ENCODE measurements at places on chromosomes 4 and X. TPM values are rescaled to one million over a fixed set of nuclear protein-coding genes. Genes with fewer than 3 reads are reported as not detected.

EOLA2 gene
- total RNA-seq, result 34.6 TPM

- no peak overlapping the region for H3K4me3 ChIP-seq
- H3K36me3 ChIP-seq, result peaks cover 38% of the 10 kb centered on the region
- DNase-seq, result no peak
These were observed 86.7 kb downstream of the RFC1 start for GRCh38 chr4:39279416-39279815.

GRCh38 chr4:123356921-123357320, 39.7 kb upstream of the SPRY1 start:
- H3K36me3 ChIP-seq, result no peaks in the 10 kb centered on the region
- H3K27me3 ChIP-seq, result no peaks in the 10 kb centered on the region
- no peak overlapping the region for H3K27ac ChIP-seq
- H3K4me1 ChIP-seq, result peaks cover 12% of the 10 kb centered on the region

DNA sequence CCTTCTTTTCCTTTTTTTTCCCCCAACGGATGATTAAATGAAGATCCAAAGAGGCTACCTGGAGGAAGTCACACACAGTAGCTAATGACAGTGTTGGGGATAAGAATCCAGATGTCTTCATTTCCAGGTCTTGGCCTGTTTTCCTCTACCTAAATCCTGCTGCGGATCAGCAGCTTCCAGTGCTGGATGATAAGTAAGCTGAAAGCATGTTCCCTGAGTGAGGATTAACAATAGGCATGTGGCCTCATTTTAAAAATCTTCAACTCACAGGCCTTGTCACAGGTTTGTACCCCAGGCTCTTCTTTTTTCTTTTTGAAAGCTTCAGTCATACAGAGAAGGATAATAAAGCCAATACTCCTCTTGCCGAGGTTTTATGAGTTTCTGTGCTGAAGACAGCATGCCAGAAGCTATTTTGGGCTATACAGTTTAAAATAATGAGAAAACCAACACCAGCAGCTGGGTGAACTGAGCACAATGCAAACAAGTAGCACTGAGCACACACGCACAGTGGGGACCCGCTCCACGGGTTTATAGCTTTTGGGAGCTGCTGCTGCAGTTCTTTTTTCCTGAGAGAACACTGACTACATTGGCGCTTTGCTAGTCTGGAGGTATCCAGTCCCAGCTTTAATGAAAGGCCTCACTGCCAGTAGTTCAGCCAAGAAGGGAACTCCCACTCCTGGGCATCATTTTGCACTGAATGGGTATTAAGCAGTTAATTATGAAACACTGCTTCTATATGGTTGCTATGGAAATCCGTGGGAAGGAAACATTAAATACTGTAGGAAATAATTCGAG, 184.2 kb upstream of the CTSO start:
- no peaks in the 10 kb centered on the region for H3K4me1 ChIP-seq
- no peaks in the 10 kb centered on the region for H3K27me3 ChIP-seq
- no peak for DNase-seq
- H3K4me3 ChIP-seq, result no peak overlapping the region

- H3K4me1 ChIP-seq, result no peaks in the 10 kb centered on the region
- no peak overlapping the region for H3K27ac ChIP-seq
- H3K36me3 ChIP-seq, result no peaks in the 10 kb centered on the region
- no peak for DNase-seq
These were observed 23.7 kb upstream of the UNC5C start for GRCh38 chr4:95572304-95572991.

GRCh38 chrX:19670321-19670750, 155.0 kb upstream of the MAP3K15 start:
- H3K4me3 ChIP-seq, result no peak overlapping the region
- no peak overlapping the region for H3K27ac ChIP-seq
- DNase-seq, result no peak
- H3K4me1 ChIP-seq, result peaks cover 3% of the 10 kb centered on the region

GRCh38 chr4:155552180-155552579, 114.5 kb upstream of the GUCY1A1 start:
- no peak overlapping the region for H3K4me3 ChIP-seq
- H3K4me1 ChIP-seq, result no peaks in the 10 kb centered on the region
- no peaks in the 10 kb centered on the region for H3K27me3 ChIP-seq
- H3K27ac ChIP-seq, result no peak overlapping the region
- DNase-seq, result no peak
- H3K36me3 ChIP-seq, result no peaks in the 10 kb centered on the region

- no peak overlapping the region for H3K4me3 ChIP-seq
- H3K27ac ChIP-seq, result no peak overlapping the region
- DNase-seq, result no peak
- H3K4me1 ChIP-seq, result peaks cover 4% of the 10 kb centered on the region
- H3K27me3 ChIP-seq, result no peaks in the 10 kb centered on the region
These were observed 68.5 kb upstream of the DDX60 start for GRCh38 chr4:168387091-168387490.

DNA sequence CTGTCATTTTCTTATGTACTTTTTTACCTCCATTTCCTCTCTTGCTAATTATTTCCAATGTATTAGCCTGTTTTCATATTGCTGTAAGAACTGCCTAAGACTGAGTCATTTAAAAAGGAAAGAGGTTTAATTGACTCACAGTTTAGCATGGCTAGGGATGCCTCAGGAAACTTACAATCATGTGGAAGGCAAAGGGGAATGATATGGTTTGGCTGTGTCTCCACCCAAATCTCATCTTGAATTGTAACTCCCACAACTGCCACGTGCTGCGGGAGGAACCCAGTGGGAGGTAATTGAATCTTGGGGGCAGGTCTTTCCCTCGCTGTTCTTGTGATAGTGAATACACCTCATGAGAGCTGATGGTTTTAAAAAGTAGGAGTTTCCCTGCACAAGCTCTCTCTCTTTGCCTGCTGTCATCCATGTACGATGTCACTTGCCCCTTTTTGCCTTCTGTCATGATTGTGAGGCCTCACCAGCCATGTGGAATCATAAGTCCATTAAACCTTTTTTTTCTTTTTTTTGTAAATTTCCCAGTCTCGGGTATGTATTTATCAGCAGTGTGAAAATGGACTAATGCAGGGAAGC, 870.0 kb upstream of the INTU start:
- no peaks in the 10 kb centered on the region for H3K4me1 ChIP-seq
- H3K36me3 ChIP-seq, result no peaks in the 10 kb centered on the region
- no peaks in the 10 kb centered on the region for H3K27me3 ChIP-seq
- DNase-seq, result no peak

GRCh38 chrX:287670-288069, 6.5 kb downstream of the PLCXD1 start:
- H3K4me1 ChIP-seq, result no peaks in the 10 kb centered on the region
- DNase-seq, result no peak
- H3K27me3 ChIP-seq, result no peaks in the 10 kb centered on the region

HS3ST1 gene
- total RNA-seq, result 0.14 TPM

DNA sequence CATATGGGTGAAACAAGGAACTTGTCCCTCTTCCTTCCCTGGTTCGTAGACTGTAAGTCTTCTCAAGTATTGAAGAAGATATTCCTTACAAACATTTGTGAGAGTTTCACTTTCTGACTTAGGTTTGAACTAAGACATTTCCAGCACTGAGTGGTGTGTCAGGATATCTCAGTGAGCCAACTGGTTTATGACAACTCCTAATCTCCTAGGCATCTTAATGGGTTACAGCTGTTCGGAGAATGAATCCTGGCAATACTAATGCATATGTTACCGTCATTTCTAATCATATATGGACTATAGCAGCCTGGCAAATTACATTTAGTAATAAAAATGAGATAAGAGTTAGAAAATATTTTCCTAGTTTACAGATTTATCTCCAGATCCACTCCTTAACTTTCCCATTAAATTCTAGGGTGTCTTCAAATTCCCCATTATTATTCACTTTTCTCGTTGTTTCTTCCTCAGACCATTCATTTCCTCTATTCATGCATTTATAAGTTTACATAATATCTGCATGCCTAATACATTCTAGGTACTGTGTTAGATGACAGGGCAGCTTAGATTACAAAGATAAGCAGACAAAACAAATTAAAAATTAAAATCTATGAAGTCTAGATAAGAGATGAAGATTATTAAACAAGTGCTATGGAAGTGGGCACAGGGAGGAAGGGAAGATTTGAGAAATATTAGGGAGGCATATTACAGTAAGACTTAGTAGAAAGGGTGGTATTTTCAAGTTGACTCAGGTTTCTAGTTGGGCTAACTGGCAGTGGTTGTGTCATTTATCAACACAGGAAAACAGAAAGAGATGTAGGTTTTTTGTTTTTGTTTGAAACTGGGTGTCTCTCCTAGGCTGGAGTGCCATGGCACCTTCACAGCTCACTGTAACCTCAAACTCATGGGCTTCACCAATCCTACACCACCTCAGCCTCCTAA, 173.9 kb downstream of the WDFY3 start:
- H3K4me1 ChIP-seq, result no peaks in the 10 kb centered on the region
- no peaks in the 10 kb centered on the region for H3K27me3 ChIP-seq
- peaks cover 11% of the 10 kb centered on the region for H3K36me3 ChIP-seq
- no peak for DNase-seq
- no peak overlapping the region for H3K27ac ChIP-seq

ALAS2 gene
- not detected for total RNA-seq

CFP gene
- total RNA-seq, result 13.1 TPM

PSAPL1 gene
- total RNA-seq, result not detected

GRCh38 chr4:46196086-46196485, 72.2 kb upstream of the GABRG1 start:
- H3K4me1 ChIP-seq, result no peaks in the 10 kb centered on the region
- no peaks in the 10 kb centered on the region for H3K36me3 ChIP-seq
- H3K27ac ChIP-seq, result no peak overlapping the region

BRS3 gene
- not detected for total RNA-seq

GRCh38 chrX:9677098-9677739, 88.4 kb downstream of the GPR143 start:
- no peak overlapping the region for H3K4me3 ChIP-seq
- no peaks in the 10 kb centered on the region for H3K4me1 ChIP-seq
- no peak for DNase-seq

DNA sequence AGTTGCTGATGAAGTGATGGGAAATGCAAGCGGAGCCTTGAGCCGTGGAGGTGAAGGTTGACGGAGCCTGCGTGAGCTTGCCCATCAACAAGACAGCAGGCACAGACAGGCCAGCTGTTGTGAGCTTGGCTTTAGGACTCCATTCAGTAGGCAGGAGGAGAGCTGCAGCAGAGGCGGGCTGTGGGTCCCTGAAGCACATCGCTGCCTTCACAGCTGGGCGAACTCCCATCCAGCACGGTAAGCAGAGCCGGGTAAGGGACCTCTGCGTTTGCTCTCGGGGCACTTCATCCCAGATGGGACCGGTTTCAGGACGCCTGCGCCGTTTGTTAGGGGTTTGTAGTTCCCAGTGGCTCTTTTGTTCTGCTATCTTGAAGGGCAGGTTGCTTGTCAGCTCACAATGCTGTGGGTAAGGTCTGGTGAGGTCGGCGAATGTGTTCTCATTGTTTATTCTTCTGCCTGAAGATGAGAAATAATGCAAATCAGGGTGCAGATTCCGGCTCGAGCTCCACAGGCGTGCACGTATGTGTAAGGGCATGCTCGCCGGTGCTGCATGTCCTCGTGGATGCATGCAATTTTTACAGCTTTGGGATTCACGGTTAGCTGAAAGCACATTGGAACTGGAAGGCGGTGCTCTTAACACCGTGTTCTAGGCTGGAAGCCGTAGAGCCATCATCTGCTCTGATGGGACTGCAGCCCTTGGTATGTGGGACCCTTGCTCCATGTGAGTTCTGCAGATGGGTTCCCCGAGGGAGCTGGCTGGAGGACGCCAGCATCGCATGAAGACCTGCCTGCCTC, 54.6 kb upstream of the CLDN34 start:
- no peak for DNase-seq
- no peaks in the 10 kb centered on the region for H3K36me3 ChIP-seq
- no peak overlapping the region for H3K27ac ChIP-seq
- no peak overlapping the region for H3K4me3 ChIP-seq

GRCh38 chrX:27251369-27251768, 211.8 kb downstream of the PPP4R3C start:
- no peaks in the 10 kb centered on the region for H3K36me3 ChIP-seq
- no peak overlapping the region for H3K27ac ChIP-seq
- no peak overlapping the region for H3K4me3 ChIP-seq
- DNase-seq, result no peak
- H3K4me1 ChIP-seq, result no peaks in the 10 kb centered on the region

GRCh38 chr4:35106091-35106734, 1138.1 kb downstream of the ARAP2 start:
- no peak for DNase-seq
- no peak overlapping the region for H3K27ac ChIP-seq
- no peak overlapping the region for H3K4me3 ChIP-seq
- H3K4me1 ChIP-seq, result no peaks in the 10 kb centered on the region
- H3K36me3 ChIP-seq, result no peaks in the 10 kb centered on the region

ANKRD50 gene
- total RNA-seq, result 21.1 TPM

CENPVL3 gene
- not detected for total RNA-seq

- H3K4me1 ChIP-seq, result no peaks in the 10 kb centered on the region
- DNase-seq, result no peak
- H3K27ac ChIP-seq, result no peak overlapping the region
- H3K4me3 ChIP-seq, result no peak overlapping the region
- no peaks in the 10 kb centered on the region for H3K27me3 ChIP-seq
- no peaks in the 10 kb centered on the region for H3K36me3 ChIP-seq
These were observed 60.8 kb upstream of the XAGE1B start for GRCh38 chrX:52577464-52578173.

GRCh38 chrX:37302569-37302968, 46.6 kb upstream of the PRRG1 start:
- no peak overlapping the region for H3K4me3 ChIP-seq
- DNase-seq, result no peak
- no peaks in the 10 kb centered on the region for H3K36me3 ChIP-seq
- no peaks in the 10 kb centered on the region for H3K27me3 ChIP-seq

DNA sequence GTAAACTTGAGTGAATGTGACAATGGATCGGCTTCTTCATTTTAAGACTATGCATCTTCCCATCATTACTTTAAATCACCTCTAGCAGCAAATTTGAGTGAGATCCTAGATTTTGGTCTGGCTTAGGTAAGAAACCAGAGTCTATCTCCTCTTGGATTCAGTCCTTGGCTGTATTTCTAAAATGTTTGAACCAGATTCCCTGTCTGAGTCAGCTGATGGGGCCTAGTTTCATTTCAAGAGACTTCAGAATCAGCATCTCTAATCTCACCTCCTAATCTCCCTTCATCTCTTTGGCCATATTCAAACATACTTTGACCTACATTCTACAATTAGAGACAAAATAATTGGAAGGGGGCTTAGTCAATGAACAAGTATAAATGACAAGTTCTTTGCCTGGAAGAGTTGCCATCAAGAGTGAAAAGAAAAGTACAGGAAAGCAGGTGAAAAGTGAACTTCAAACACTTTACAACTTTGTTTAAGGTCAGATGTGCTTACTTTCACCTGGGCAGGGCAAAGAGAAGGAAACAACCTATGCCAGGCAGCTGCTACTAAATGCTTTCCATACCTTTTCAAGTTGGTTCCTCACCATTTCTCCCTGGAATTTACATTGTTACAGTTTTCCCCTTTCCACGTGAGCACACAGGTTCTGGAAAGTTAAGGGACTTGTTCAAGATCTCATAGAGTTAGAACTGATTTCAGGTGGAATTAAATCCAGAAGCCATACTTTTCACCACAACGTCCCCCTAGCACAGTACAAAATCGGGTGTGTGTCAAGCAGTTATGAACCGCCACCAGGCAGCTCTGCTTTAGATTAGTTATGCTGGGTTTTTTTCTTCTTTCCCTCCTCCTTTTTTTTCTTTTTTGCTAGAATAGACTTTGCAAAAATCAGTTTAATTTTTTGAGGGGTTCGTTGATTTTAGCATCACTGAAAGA, 30.7 kb upstream of the PITX2 start:
- DNase-seq, result no peak
- H3K4me3 ChIP-seq, result no peak overlapping the region
- H3K4me1 ChIP-seq, result no peaks in the 10 kb centered on the region
- H3K27me3 ChIP-seq, result no peaks in the 10 kb centered on the region

All from thoracic aorta (tissue), 2 donors.